ENCODE measurements at places on chromosomes 5 and 9. TPM values are rescaled to one million over a fixed set of nuclear protein-coding genes. Genes with fewer than 3 reads are reported as not detected.

DNA sequence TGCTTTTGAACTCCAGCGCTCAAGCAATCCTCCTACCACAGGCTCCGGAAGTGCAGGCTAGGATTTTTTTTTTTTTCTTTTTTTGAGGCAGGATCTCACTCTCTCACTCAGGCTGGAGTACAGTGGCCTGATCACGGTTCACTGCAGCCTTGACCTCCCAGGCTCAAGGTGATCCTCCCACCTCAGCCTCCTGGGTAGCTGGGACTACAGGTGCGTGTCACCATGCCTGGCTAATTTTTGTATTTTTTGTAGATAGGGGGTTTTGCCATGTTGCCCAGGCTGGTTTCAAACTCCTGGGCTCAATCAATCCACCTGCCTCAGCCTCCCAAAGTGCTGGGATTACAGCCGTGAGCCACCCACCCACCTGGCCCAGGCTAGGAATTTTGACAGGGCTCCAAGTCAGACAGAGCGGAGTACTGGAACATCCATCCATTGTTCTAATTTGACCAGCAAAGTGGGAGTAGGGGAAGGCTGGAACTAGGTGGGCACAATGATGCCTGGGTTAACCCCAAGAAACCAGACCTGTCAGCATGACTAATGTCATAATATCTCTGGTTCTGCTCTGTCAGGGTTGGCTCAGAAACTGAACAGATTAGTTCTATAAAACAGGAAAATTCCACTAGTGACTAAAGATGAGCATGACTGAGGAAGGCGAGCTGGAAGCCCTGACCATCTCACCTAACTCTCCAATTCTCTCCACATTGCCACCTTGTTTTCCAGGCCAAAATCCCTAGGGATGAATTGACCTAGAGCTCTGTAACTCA, 9.2 kb downstream of the ZBTB5 start:
- peaks cover 18% of the 10 kb centered on the region for H3K4me1 ChIP-seq
- H3K4me3 ChIP-seq: no peak overlapping the region
- no peaks in the 10 kb centered on the region for H3K27me3 ChIP-seq
- DNase-seq: no peak

GRCh38 chr5:158911693-158912363, 187.9 kb downstream of the EBF1 start:
- no peak for DNase-seq
- no peak overlapping the region for H3K4me3 ChIP-seq
- H3K4me1 ChIP-seq: no peaks in the 10 kb centered on the region
- no peaks in the 10 kb centered on the region for H3K36me3 ChIP-seq
- H3K27me3 ChIP-seq: no peaks in the 10 kb centered on the region
- no peak overlapping the region for H3K27ac ChIP-seq

DNA sequence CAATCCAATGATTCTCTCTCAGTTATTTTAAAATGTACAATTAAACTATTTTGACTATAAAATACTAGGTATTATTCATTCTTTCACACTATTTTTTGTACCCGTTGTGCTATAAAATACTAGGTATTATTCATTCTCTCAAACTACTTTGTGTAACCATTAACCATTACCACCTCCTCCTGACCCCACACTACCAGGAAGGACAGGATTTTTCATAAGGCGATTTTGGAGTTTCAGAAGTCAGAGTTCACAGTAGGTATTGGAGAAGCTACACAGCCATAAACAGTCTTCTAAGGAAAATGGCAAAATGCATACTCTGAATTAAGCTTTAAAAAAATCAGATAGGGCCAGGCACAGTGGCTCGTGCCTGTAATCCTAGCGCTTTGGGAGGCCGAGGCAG, 35.1 kb upstream of the TMEM252 start:
- H3K4me3 ChIP-seq: no peak overlapping the region
- no peak overlapping the region for H3K27ac ChIP-seq
- no peaks in the 10 kb centered on the region for H3K4me1 ChIP-seq
- H3K36me3 ChIP-seq: no peaks in the 10 kb centered on the region

DNA sequence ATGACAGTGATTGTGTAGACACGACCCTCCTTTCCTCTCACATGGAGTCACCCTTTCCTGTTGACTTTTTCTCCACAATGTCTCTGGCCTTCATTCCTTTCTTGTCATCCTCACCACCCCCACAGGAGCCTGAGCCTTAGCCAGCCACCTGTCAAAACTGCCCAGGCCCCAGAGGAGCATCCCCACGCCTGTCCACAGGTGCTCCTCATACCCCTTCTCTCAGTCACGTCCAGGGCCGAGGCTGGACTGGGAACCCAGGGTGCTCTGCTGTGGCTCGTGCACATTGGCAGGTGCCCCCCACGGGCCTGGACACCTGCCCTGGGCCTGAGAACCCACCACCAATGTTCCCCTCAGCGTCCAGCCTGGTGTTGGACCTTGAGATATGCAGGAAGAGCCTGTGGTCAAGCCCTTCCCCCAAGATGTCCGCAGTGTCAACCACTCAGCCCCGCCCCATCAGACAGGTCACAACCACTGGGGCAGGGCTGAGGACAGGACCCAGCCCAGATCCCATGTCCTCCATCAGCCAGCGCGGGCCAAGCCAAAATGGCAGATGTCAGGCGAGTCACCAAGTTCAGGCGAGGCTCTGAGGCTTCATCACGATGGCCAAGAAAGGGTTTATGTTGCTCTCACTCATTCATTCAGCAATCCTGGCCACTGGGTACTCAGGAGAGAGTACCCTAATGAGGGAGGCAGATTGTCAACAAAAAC, 65.8 kb upstream of the STXBP1 start:
- H3K27ac ChIP-seq: no peak overlapping the region
- peaks cover 7% of the 10 kb centered on the region for H3K4me1 ChIP-seq
- H3K27me3 ChIP-seq: no peaks in the 10 kb centered on the region
- no peak for DNase-seq
- no peak overlapping the region for H3K4me3 ChIP-seq
- H3K36me3 ChIP-seq: no peaks in the 10 kb centered on the region

- H3K27me3 ChIP-seq: peaks cover 53% of the 10 kb centered on the region
- peaks cover 69% of the 10 kb centered on the region for H3K4me1 ChIP-seq
- peak overlapping the region; percentile 94 for H3K27ac ChIP-seq
- H3K4me3 ChIP-seq: peak overlapping the region; percentile 93
Observed at GRCh38 chr9:95511616-95511931, 5.2 kb downstream of the PTCH1 start.

The CER1 gene
- not detected for polyA plus RNA-seq

GRCh38 chr5:84478603-84479002, 93.9 kb upstream of the EDIL3 start:
- no peaks in the 10 kb centered on the region for H3K27me3 ChIP-seq
- DNase-seq: no peak
- no peaks in the 10 kb centered on the region for H3K4me1 ChIP-seq
- no peaks in the 10 kb centered on the region for H3K36me3 ChIP-seq
- H3K27ac ChIP-seq: no peak overlapping the region

DNA sequence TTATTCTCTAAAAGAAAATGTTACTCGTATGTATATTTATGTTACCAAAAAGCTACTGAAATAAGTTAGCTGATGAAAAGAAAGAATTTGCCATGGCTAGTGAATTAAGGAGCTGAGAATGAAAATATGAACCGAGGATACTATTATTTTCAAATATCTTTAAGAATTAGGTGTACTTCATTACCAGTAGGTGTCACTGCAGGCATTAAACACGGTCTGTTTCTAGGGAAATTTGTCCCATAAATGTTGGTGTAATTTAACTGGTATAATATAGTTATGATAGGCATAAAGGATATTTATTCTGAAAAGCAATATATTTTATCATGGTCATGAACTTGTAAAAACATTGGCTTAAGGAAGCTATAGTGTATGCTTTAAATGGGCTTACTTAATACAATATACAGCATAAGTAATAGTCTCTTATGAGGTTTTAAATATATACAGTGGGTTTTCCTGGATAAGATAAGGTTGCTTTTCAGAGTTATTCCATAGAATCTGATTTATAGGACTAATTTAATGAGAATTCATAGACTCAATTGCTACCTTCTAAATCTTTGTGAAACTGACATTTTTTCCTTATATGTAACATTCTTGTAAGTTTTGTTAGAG, 72.4 kb upstream of the MPDZ start:
- no peak overlapping the region for H3K4me3 ChIP-seq
- no peaks in the 10 kb centered on the region for H3K36me3 ChIP-seq
- H3K4me1 ChIP-seq: no peaks in the 10 kb centered on the region
- H3K27me3 ChIP-seq: no peaks in the 10 kb centered on the region

All from immature natural killer cell (primary cell).